Heart right ventricle (tissue), 16 donors: ENCODE measurements at places on chromosomes 12 and 14.

- DNase-seq: no peak
These were observed 35.6 kb downstream of the DAD1 start for GRCh38 chr14:22553445-22553844.

DNA sequence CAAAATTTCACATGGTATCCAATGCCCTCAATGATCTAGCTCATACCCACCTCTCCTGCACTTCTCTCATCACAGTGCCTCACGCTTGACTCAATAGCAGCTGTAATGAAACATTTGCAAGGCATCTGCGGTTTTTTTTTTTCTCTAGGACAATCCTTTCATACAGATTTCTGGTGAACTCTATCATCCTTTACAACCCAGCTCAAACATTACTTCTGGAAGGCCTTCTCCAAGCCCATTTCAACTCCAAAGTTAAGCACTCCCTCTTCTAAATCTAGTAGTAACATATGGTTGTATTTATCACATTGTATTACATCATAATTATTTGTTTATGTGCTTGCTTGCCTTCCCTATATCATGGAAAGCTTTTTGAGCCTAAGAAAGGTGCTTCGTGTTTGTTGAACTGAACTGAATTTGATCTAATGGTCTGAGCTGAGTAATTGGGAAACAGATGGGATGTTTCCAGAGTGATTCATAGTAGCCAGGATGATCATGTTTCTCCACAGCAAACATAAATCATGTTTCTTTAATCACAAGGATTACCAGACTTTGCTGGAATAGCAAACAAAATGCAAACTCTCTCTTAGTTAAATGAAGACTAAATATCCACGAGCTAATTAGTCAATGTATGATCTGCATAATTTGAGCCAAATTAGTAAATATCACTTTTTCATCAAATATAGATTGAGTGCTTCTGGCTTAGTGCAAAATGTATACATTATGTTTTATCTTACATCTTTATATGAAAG, 14.3 kb downstream of the CFL2 start:
- DNase-seq: no peak

DNA sequence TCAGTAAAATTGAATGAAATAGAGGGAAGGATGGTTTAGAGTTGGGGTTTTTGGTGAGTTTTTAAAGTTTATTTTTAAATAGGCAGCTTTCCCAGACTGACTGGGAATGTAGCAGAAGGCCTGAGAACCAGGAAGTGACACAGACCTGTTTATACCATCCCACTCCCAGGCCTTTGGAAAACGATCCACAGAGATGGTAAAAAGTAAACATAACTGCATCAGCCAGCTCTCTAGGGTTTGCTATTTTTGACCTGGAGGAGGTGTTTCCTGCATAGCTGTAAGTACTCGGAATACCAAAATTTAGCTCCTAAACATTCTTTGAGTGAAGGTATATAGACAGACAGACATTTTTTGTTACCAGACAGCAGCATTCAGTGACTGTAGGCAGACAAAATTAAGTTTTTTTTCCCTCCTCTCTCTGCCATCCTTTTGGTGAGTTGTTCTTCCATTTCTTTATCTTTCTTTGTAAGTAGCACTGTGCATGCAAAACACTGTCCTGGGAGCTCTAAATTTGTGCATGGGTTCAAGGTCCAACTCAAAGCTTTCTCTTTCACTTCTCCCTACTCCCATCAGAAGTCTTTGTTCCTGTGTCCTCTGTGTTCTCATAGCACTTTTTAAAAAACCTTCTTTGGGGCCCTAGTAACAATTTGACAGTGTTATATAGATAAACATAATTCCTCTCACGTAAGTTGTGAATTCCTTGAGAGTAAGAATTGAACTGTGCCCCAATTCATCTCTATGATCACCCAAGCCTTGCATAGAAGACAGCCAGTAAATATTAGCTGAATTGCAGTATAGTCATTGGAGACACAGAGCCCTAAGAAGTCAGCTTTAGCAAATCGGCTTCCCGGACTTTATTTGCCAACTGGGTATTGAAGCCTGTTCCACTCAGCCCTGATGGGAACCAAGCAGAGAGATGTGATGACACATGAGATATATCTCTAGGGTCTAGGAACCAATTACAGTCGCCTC, 37.4 kb downstream of the SUSD6 start:
- DNase-seq: no peak

GRCh38 chr12:75932241-75932640, 99.3 kb downstream of the PHLDA1 start:
- no peak for DNase-seq

DNA sequence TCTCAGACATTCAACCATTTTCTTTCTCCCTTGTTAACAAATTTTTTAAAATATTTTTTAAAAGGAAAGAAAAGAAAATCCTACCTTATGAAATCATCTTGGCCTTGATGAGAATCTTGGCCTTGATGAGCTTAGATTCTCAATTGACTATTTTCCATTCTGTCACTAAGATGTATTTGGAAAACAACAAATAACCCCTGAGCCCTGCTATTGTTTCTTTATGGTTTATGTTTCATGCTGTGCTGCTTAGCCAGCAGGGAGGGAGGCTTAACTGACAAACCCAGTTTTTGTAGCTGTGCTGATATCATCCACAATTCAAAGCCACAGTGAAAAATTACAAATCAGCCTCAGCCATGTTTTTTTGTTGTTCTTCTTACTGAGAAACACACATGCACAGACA, 404.1 kb downstream of the RAD51B start:
- no peak for DNase-seq
